Aorta (tissue), 5 donors: ENCODE measurements at places on chromosomes 12 and 14. TPM values are rescaled to one million over a fixed set of nuclear protein-coding genes. Genes with fewer than 3 reads are reported as not detected.

DNA sequence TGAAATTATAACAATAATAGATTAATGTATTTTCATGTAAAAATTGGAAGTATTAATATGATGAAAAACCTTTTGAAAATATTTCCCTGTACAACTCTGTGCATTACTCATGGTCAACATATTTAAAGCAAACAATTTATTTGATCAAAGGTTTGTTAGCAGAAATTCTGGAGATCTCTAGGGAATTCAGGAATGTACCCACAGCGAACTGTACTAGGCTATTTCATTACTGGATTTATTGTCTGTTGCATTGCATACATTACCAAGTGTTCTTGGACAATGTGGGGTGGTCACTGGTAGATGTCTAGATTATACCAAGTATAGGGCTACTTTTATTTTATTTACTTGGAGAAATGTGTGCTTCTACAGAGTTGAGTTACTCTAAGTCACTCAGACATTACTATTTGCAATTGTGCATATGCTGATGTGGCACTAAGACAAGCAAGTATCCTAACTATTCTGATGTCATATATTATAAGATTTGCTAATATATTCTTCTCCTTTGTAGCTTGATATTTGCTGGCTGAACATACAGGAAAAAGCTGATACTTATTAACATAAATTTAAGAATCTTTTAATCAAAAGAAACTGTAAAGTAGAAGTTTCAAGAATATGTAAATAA is 323.3 kb downstream of the CCER1 start:
- no peak for DNase-seq

DNA sequence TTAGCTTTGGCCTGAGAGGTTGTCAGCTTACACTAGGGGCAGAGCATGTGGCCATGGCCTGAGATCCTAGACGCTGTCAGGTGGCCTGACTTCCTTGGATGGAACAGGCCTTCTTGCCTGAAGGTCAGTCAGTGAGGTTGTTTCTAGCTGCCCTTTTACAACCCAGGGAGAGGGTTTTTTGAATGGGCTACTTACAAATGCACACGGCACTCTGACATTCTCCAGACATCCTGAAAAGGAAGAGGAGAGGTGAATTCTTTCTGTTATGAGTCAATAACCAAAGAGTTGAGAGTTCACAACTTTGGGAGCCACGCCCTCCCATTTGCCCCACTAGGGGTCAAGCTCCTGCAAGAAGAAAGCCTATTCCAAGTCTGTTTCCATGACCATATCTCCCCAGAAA is 7.8 kb downstream of the KRT76 start:
- DNase-seq: no peak

DNA sequence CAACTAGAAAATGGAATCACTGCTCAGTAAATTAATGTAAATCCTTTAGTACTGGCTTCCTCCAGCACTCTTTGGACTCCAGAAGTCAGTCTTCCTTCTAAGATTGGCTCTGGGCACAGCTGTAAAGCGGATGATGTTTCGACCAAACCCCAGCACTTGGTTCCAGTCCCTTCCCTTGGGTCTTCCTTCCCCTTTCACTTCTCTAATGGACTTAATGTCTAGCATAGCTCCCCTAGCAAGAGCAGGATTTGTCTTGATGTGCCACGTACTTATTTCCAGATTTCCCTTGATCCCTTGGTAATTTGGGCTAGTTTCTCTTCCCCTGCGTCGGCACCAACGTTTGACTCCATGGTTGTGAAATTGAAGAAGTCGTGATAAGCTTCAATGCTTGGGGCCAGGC is 28.3 kb downstream of the C12orf75 start:
- DNase-seq: no peak

BICDL1 gene
- total RNA-seq: 1.7 TPM

CELA1 gene
- not detected for total RNA-seq
